ENCODE measurements at places on chromosomes 16 and 17.

- no peak for DNase-seq
These were observed 19.3 kb upstream of the ASGR2 start for GRCh38 chr17:7133916-7134315.

GRCh38 chr17:14044702-14045101 is 24.6 kb upstream of the COX10 start:
- DNase-seq, result no peak

- DNase-seq, result no peak
These were observed 71.1 kb downstream of the MRM1 start for GRCh38 chr17:36672403-36672918.

- DNase-seq, result no peak
These were observed 3.8 kb downstream of the MRPL12 start for GRCh38 chr17:81706757-81707624.

DNA sequence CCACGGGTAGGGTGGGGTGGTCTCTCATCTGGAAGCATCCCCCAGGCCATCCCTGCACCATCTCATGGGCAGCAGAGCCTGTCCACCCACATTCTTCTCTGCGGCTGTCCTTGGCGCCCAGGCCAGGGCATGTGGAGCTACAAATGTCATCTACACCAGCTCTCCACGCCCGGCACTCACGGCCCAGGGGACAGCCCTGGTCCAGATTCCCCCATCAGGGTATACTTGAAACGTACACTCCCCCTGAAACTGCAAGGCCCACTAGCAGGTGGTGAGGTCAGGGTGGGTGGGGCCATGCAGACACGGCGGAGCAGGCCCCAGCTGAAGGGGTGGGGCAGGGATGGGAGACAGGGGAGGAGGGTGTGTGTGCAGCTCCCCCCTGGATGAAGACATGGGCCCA is 3.2 kb upstream of the SOX8 start:
- DNase-seq, result no peak

DNA sequence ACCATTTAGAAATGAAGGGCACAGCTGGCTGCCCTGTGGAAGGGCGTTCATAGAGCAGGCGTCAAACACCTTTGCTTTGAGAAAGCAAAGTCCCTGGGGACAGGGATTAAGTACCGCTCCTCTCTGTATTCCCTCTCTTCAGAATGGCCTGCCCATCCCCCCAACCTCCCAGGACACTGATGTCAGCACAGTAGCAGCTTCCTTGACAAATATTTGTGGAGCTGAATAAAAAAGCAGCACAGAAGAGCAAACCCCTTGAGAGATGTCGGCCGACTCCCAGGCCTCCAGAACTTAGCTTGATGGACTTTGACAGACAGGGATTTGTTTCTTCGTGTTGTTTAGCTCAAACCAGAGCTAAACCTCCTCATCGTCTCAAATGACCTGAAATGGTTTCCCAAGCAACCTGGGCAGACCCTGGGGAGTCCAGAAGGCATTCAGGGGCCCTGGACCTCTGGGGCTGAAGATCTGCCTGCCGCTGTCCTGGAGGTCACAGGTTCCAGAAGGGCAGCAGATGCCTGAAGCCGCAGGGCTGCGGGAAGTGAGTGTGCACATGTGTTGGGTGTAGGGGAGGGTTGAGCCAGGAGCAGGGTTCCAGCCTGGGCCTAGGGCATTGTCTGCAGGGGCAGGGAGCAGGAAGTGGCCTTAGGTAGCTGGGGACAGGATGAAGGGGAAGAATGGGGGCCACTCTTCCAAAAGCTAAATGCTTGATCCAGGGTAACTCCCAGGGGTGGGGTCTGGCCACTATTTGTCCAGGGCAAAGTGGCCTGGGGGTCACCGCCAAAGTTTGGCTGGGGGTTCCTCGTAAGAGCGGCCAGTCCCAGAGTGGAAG is 42.3 kb upstream of the NKD1 start:
- DNase-seq, result no peak

GRCh38 chr16:53103811-53104210 is 49.0 kb downstream of the CHD9 start:
- no peak for DNase-seq

GRCh38 chr16:57165938-57166337 is 19.9 kb downstream of the PSME3IP1 start:
- no peak for DNase-seq

GRCh38 chr17:68125111-68125870 is 89.8 kb downstream of the KPNA2 start:
- DNase-seq, result no peak

- DNase-seq, result no peak
These were observed 9.4 kb downstream of the KIAA0513 start for GRCh38 chr16:85037050-85037410.

- DNase-seq, result no peak
These were observed 211.2 kb downstream of the RPTOR start for GRCh38 chr17:80755650-80756405.

- DNase-seq, result no peak
These were observed 71.9 kb upstream of the TEKT1 start for GRCh38 chr17:6903326-6903900.

GRCh38 chr17:41835214-41835799 is 725 bp downstream of the NT5C3B start:
- no peak for DNase-seq

GRCh38 chr16:84295203-84295860 is 654 bp downstream of the WFDC1 start:
- DNase-seq, result no peak

GRCh38 chr17:78347453-78347852 is 12.4 kb downstream of the SOCS3 start:
- no peak for DNase-seq

- DNase-seq, result no peak
These were observed 22.2 kb upstream of the DNAH17 start for GRCh38 chr17:78599419-78599818.

DNA sequence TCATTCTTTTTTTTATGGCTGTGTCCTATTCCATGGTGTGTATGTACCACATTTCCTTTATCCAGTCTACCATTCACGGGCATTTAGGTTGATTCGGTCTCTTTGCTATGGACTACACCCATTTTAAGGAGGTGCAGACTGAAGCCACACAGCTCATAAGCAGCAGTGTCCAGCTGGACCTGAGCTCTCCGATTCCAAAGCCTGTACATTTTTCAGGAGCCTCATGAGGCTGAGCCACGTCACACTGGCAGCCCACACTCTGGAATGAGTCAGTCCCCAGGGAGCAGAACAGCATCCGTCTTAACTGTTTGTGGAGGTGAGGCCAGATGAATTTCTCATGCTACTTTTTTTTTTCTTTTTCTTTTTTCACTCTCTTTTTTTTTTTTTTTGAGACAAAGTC is 116.1 kb downstream of the C16orf95 start:
- no peak for DNase-seq

DNA sequence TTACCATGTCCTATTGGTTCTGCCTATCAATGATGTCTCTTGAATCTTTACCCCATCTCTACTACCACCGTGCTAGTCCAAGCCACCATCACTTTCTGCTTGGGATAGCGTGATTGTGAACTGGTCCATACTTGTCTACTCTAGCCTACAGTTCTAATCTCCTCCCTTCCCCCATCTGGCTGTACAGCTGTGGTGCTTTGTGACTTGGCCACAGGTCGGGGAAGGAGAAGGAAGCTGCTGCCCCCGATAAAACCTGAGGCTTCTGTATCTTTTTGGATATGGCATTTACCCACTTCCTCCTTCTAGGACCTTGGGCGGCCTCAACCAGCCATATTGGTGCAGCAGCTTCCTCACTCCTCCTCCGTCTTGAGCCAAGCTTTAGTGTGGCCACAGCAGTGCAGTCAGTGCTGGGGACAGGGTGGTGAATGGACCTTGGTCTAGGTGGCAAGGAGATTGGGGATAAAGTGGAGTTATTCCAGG is 314 bp upstream of the ITGA2B start:
- DNase-seq, result no peak

DNA sequence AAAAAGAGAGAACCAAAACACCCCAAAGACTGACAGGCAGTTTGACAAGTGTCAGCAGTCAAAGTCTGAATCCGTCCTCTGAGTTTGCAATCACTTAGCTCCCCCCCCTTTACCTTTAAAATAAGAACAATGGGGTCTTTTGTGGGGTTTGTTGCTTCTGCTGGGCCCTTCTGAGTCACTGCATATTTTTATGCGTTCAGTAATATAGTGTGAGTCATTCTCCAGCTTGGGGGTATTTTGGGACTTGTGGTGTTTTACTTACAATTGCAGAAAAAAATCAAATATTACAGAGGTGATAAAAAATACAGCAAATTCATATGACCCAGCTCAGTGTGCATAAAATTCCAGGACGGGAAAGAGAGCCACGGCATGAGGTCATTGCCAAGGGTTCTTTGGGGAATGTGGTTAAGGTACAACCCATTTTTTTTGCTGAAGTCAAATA is 120.1 kb downstream of the CYLD start:
- DNase-seq, result no peak

- DNase-seq, result no peak
These were observed 18.4 kb downstream of the GPR179 start for GRCh38 chr17:38325221-38325851.

DNA sequence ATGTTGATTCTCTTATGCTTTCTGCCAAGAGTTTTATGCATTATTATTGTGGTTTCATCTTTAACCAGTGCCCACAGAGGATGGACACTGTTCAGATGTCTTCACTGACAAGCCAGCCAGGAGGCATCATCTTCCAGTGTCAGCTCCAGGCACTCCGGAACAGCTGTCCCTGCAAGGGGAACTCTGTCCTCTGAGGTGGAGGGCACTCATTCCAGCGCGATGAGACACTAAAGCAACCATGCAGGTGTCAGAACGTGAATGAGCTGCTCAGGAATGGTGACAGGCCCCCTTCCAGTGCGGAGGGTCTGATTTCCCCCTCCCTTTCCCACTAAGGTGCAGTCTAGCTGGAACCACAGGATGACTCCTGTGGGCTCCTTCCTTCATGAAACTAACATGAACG is 117.5 kb downstream of the NOG start:
- DNase-seq, result no peak

DNA sequence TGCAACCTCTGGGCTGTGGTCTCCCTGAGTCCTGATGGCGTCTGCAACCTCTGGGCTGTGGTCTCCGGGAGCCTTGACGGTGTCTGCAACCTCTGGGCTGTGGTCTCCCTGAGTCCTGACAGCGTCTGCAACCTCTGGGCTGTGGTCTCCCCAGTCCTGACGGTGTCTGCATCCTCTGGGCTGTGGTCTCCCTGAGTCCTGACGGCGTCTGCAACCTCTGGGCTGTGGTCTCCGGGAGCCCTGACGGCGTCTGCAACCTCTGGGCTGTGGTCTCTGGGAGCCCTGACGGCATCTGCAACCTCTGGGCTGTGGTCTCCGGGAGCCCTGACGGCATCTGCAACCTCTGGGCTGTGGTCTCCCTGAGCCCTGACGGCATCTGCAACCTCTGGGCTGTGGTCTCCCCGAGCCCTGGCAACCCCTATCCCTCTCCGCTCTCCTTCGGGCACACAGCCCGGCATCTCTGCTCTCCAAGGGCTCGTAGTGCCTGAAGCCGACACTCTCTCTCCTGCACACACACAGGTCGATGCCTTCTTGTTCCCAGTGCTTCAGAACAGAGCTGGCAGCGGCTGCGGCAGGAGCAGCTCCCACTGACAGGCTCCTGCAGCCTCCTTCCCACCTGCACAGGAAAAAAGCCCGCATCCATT is 45.6 kb downstream of the METRNL start:
- DNase-seq, result no peak

DNA sequence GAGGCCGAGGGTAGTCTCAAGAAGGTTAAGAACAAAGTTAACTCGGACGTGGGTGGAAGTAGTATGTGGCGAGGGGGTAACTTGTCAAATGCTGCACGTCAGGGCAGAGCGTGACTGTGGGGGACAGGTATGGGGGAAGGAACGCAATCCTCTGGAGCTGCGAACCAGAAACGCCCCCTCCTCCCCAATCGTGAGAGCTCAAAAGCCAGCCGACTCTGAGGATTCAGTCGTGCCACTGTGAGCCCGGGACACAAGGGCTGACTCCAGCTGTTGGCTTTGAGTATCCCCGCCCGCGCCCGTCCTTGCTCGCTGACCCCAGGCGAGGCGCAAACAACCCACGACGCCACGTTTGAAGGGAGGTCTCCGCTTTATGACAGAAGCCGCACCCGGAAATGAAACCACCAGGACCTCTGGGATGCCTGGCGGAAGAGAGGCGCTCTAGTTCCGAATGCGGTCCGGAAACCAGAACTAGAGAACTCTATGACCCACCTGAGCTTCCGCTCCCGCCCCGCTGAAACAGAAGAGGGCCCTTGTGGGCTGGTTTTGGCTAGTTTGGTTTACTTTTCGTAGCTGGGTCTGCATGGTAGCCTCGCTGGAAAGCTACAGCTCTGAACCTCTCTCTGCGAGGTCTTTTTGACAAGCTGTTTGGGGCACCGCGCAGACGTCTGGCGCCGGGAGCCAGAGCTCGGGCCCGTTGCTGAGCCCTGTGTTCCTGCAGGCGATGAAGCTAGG is at the start of gene PEX12:
Gene PEX12, minus strand, starts transcription at position 375 of the 732 bp plus-strand sequence. CDS start 550 bp downstream, outside the sequence.
- peak; percentile 91 for DNase-seq

GRCh38 chr17:43528988-43529814 is 16.9 kb downstream of the ETV4 start:
- DNase-seq, result no peak

DNA sequence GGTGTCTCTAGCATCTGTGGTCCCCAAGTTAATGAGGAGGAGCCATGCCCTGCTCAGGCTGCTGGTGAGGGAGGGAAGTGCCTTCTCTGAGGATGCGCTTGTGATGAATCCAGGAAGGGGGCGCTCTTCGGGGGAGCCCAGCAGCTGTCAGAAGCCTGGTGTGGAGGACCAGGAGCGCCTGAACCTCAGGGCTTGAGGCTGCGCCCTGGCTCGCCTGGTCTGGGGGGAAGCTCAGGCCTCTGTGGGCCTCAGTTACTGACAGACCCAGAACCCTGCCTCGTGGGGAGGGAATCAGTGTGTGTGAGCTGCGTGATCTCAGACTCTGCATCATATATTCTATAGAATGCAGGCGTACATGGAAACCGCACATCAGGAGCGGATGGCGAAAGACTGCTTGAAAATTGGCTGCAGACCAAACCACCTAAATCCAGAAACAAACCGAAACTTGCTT is 126.1 kb downstream of the SEC14L1 start:
- DNase-seq, result no peak
